ENCODE measurements at places on chromosomes 7 and 10. TPM values are rescaled to one million over a fixed set of nuclear protein-coding genes. Genes with fewer than 3 reads are reported as not detected.

SLC13A4 gene
- not detected for total RNA-seq

POLR2J2 gene
- total RNA-seq, result 15.4 TPM

DNA sequence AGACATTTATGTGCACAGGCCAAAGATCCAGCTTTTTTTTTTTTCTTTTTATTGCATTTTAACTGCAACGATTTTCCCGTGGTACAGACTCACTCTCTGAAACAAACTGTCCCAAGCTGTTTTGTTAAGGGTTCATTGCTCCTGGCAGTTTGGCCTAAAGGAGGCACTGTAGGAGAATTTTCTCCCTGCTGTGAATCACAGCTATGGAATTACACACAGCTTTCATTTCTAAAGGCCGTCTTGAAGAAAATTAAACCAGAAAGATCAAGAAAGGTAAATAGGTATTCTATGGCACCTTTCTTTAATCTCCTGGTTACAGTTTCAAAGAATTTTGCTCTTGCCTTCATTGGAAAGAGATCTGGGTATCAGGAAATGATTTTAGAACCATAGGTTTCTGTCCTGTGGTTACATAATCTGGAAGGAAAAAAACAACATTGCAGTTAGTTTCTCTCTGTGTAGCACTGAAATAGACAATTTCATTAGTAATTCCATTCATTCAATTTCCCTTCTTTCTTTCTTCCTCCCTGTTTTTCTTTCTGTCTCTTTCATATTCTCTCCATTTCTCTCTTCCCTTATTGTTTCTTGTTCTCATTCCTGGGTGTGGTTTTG lies 51.2 kb downstream of the PDK4 start:
- H3K27ac ChIP-seq, result no peak overlapping the region
- H3K4me3 ChIP-seq, result no peak overlapping the region
- peaks cover 12% of the 10 kb centered on the region for H3K27me3 ChIP-seq

- H3K4me1 ChIP-seq, result no peaks in the 10 kb centered on the region
- H3K36me3 ChIP-seq, result peaks cover 5% of the 10 kb centered on the region
- DNase-seq, result peak; percentile 8
- H3K27ac ChIP-seq, result no peak overlapping the region
Observed at GRCh38 chr10:44951576-44952226, 7.9 kb upstream of the RASSF4 start.

- H3K4me1 ChIP-seq, result no peaks in the 10 kb centered on the region
- no peak overlapping the region for H3K4me3 ChIP-seq
- H3K36me3 ChIP-seq, result no peaks in the 10 kb centered on the region
- no peak overlapping the region for H3K27ac ChIP-seq
- H3K27me3 ChIP-seq, result no peaks in the 10 kb centered on the region
- DNase-seq, result no peak
Observed at GRCh38 chr7:42478717-42479116, 241.7 kb upstream of the GLI3 start.

GRCh38 chr7:50056131-50056530 lies 36.9 kb downstream of the ZPBP start:
- H3K4me3 ChIP-seq, result no peak overlapping the region
- H3K36me3 ChIP-seq, result no peaks in the 10 kb centered on the region
- peaks cover 41% of the 10 kb centered on the region for H3K27me3 ChIP-seq
- H3K27ac ChIP-seq, result no peak overlapping the region
- H3K4me1 ChIP-seq, result no peaks in the 10 kb centered on the region

DNA sequence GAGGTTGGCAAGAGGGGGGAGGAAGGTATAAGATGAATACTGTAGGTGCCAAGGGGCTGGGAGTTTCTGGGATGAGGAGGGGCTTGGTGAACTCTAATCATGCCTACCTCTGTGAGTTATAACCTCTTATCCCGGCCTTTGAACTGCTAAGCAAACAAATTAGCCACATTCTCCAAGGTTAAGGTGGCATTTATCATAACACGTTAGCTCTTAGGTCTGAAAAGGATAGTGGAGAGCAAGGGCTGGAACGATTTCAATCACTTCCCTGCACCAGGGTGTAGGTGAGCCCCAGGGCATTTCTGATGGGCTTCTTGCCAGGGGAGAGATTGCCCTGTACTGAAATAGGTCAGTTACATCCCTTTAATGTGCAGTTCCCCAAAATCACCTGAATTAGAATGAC lies 28.6 kb upstream of the DMBT1 start:
- H3K4me1 ChIP-seq, result peaks cover 16% of the 10 kb centered on the region
- H3K27ac ChIP-seq, result no peak overlapping the region
- no peak overlapping the region for H3K4me3 ChIP-seq
- peaks cover 48% of the 10 kb centered on the region for H3K27me3 ChIP-seq

DNA sequence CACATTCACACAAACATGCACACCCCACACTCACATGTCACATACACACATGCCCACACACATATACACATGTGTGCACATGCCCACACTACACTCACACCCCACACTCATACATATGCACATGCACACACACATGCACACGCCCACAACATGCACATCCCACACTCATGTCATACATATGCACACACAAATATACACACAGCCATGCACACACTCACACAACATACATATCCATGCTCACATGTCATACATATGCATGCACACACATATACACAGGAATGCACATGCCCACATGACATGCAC lies 219.8 kb downstream of the DNAJB6 start:
- H3K36me3 ChIP-seq, result no peaks in the 10 kb centered on the region
- H3K27ac ChIP-seq, result no peak overlapping the region
- no peak for DNase-seq

- peaks cover 65% of the 10 kb centered on the region for H3K4me1 ChIP-seq
- H3K4me3 ChIP-seq, result no peak overlapping the region
- H3K27me3 ChIP-seq, result no peaks in the 10 kb centered on the region
- H3K27ac ChIP-seq, result peak overlapping the region; percentile 90
Observed at GRCh38 chr10:22570733-22571430, 143.5 kb downstream of the PIP4K2A start.

GRCh38 chr10:70277396-70278030 lies 6.3 kb downstream of the NPFFR1 start:
- H3K27ac ChIP-seq, result no peak overlapping the region
- no peaks in the 10 kb centered on the region for H3K36me3 ChIP-seq
- no peak overlapping the region for H3K4me3 ChIP-seq
- peaks cover 10% of the 10 kb centered on the region for H3K4me1 ChIP-seq
- peaks cover 28% of the 10 kb centered on the region for H3K27me3 ChIP-seq
